MG63 (cell line): ENCODE measurements at places on chromosomes 7 and 10. TPM values are rescaled to one million over a fixed set of nuclear protein-coding genes. Genes with fewer than 3 reads are reported as not detected.
A peak's percentile ranks its signal among the peaks of the same experiment; 100 is the strongest.

GRCh38 chr10:31288962-31289361 lies 30.1 kb upstream of the ZEB1 start:
- DNase-seq = no peak

- no peak for DNase-seq
Observed at GRCh38 chr7:157475601-157476000, 138.8 kb downstream of the DNAJB6 start.

Gene NODAL
- not detected in 2 replicates for total RNA-seq

GRCh38 chr10:15320522-15321203 lies 50.4 kb downstream of the FAM171A1 start:
- DNase-seq = no peak

Gene MYO3A
- not detected in 2 replicates for total RNA-seq

DNA sequence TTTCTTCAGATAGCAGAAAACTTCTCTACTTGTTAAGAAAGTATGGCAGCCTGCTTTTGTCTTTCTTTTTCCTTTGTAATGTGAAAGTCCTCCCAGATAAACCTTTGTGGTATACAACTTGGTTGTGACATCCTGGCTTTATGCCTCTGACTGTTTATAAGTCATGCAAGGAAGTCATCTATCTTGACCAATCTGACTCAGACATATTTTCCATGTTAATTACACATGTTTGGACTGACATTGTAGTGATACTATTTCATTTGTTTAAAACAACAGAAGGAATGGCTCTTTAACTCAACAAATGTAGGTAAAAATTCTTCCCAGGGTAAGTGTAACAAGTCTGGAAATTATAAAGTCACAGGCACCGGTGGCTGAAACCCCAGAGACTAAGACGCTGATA lies 341.6 kb upstream of the MEOX2 start:
- DNase-seq = no peak

DNA sequence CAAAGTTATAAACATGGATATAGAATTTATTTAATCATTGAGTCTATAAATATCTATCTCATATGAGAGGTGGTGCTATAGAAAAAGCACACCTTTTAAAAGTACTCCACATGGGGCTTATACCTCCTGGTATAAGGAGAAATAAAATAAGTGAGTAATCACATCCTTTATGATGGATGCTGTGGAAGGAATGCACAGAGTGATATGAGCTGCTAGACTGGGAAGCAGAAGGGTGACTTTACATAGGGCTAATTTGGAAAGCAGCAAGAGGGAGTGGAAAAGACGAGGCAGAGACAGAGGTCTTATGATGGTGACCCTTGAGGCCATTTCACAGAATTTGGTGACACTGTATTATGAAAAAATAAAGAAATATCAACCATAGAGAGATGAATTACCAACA lies 59.4 kb upstream of the AHR start:
- no peak for DNase-seq

Gene EN2
- total RNA-seq = 1.6 and 1.7 TPM in 2 replicates

- peak; percentile 9 for DNase-seq
Observed at GRCh38 chr10:20004087-20004523, 187.9 kb downstream of the PLXDC2 start.

Gene CARD11
- not detected in 2 replicates for total RNA-seq

GRCh38 chr7:14748461-14748860 lies 154.1 kb downstream of the DGKB start:
- peak; percentile 55 for DNase-seq

Gene PLEKHA1
- total RNA-seq = 13.2 and 16.0 TPM in 2 replicates

DNA sequence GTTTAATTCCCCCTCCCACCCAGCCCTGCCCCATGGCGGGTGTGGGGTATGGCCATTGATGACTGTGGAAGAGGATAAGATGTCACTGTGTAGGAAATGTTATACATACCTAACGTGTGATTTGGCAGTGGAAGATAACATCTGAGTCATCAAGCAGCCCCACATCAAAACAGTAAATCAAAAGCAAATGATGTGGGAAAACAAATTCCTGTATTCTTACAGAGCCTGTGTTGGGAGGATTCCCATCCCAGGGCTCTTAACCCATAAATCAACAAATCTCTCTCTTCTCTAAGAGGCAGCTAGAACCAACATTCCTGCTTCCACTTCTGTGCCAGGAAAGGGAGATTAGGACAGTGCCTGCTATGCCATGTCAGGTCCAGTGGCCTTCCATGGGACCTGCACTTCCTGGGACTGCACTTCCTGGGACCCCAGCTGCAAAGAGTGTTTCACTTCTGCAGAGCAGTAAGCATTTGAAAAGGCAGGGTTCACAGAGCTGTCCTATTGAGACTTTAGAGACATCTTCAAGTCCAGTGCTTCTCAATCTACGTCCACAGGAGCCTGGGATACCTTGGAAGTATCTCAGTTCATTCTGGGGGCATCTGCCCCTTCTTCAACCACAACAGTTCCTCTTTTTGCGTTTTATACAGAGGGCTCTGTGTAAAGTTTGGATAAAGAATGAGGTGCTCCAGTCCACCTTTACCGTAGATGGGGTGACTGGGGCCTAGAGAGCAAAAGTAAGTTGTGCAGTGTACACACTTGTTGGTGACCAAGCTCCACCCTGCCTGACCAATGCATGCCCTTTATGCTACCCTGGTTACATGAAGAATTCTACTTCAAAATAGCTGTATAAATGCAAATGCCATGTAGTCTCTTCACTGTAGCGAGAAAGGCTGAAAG lies 45.7 kb downstream of the ATXN7L1 start:
- DNase-seq = peak; percentile 73

- DNase-seq = no peak
Observed at GRCh38 chr10:63496561-63496960, 24.6 kb upstream of the REEP3 start.

GRCh38 chr10:132420981-132421846 lies 24.2 kb downstream of the PWWP2B start:
- no peak for DNase-seq

- DNase-seq = no peak
Observed at GRCh38 chr7:134710854-134711624, 64.4 kb downstream of the BPGM start.

- no peak for DNase-seq
Observed at GRCh38 chr7:50304911-50305582, 531 bp downstream of the IKZF1 start.

GRCh38 chr10:59631882-59632807 lies 77.5 kb downstream of the SLC16A9 start:
- DNase-seq = no peak

DNA sequence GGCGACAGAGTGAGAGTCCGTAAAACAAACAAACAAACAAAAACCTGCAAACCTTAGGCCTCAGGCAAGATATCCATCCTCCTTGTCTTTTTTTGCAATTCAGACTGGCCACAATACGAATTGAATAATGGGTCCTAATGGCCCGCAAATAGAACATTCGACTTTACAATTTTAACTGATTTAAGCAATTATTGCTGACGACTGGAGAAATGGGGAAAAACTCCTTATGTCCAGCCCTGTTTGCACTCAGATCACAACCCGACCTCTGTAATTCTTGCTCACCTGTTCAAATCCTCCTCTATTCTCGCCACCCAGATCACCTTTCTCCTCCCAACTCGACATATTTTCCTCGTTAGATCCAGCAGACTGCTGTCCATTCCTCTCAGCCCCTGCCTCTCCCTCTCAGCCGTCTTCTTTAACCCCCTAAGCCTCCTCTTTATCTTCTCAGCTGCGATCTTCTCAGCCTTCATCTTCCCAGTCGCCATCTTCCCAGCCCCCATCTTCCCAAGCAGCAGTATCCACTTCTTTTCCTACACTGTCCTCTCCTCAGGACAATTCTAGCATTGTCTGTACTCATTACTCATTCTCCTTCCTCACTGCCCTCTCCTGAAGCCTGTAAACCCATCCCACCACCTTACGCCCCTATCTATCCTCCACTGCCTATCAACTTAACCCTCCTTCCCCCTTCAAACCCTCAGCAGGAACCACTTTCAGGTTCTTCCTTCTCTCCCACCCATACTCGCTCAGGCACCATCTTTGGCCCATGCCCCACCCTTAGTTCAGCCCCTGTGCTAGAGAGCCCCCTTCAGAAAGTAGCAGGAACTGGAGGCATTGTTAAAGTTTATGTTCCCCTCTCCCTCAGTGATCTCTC lies 61.8 kb downstream of the LRRC17 start:
- no peak for DNase-seq

DNA sequence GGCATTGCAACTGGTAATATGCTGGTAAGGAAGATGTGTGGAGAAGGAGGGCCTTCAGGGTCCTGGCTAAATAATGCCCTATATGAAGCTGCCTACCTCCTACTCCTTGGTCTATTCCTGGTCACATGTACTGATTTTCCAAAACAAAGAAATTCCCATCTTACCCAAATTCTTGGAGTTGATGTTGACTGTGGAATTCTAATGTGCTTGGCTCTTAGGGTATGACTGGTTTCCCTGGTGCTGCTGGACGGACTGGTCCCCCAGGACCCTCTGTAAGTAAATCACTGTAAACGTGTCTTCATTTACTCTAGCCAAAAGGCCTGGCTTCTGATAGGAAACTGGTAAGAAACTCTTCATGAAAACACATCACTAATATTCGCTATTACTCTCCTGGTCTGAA lies 27.0 kb downstream of the COL1A2 start:
- no peak for DNase-seq

DNA sequence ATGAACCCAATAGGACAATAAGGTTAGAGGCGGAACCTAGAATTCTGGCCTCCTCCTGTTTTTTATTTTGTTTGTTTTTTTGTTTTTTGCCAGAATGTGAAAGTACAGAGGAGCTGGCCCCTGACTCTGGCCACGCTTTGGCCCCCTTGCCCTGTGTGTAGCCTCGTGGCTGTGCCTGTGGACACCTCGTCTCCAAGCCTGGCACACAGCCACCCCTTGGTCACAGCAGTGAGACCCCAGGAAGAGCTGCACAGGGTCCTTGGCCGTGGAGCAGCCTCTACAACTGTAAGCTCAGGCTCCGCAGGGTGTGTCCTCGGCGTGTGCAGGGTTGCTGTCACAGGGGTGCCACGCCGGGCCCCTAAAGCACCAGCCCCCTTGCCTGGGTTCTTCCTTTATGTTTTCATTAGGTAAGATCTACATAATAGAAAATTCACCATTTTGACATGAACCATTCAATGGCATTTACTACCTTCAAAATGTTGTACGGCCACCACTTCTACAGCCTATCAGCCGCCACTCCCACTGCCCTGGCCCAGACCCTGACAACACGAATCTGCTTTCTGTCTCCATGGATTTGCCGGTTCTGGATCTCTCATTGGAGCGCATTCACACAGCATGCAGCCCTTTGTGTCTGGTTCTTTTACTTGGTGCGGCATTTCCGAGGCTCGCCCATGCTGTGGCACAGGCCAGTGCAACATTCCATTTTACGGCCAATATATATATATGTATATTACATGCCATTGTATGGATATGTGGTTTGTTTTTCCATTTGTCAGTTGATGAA lies 51.0 kb downstream of the AMZ1 start:
- no peak for DNase-seq

Gene MYOZ1
- total RNA-seq = not detected in 2 replicates

GRCh38 chr7:30796105-30796869 lies 25.1 kb downstream of the MINDY4 start:
- no peak for DNase-seq

Gene ADO
- 20.2 and 20.8 TPM in 2 replicates for total RNA-seq

DNA sequence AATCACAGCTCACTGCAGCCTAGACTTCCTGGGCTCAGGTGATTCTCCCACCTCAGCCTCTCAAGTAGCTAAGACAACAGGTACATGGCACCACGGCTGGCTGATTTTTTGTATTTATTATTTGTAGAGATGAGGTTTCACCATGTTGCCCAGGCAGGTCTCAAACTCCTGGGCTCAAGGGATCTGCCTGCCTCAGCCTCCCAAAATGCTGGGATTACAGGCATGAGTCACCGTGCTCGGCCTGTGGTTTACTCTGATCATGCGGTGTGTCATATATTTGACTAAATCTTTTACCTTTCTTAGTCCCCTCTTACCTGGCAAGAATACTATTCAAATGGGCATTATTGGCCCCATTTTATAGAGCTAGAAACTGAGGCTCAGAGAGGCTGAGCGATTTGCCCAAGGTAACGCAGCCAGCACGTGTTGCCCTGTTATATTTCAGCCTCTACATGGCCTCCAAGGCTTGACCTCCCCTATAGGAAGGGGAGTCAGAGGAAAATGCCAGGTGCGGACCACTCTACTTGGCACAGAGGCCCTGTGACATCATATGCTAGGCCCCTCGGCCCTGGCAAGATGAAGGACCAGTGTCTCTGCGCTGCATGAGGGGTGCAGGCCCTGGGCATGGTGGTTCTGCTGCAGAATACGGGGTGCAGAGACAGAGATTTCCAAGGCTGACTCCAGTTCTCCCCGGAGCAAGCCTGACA lies 8.2 kb downstream of the ZCCHC24 start:
- peak; percentile 43 for DNase-seq

Gene TAS2R3
- not detected in 2 replicates for total RNA-seq

GRCh38 chr7:116122972-116123595 lies 87.3 kb upstream of the TES start:
- DNase-seq = no peak

DNA sequence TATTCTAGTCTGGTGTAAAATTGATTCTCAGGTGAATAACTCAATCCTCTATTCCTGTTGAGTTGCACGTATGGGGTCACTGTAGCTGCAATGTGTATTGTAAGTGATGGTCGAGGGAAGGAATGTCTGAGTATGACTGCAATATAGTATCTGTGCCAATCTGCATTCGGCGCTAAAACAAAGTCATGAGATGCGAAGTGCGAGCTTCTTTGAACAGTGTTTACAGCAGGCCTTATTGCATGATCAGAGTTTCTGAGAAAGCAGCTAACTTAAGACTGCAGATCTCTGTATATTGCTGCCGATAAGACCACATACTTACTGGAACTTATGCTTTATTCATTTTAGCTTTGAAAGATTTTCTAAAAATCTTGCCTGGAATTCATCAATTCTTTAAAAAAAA lies 341.7 kb upstream of the BMPER start:
- no peak for DNase-seq

Gene FAM25A
- 12.0 TPM in 1 of 2 replicates, not detected in the other for total RNA-seq

Gene CC2D2B
- total RNA-seq = 0.46 TPM in 1 of 2 replicates, not detected in the other
